Uterus (tissue), 4 donors: ENCODE measurements at places on chromosomes 16 and 17.

DNA sequence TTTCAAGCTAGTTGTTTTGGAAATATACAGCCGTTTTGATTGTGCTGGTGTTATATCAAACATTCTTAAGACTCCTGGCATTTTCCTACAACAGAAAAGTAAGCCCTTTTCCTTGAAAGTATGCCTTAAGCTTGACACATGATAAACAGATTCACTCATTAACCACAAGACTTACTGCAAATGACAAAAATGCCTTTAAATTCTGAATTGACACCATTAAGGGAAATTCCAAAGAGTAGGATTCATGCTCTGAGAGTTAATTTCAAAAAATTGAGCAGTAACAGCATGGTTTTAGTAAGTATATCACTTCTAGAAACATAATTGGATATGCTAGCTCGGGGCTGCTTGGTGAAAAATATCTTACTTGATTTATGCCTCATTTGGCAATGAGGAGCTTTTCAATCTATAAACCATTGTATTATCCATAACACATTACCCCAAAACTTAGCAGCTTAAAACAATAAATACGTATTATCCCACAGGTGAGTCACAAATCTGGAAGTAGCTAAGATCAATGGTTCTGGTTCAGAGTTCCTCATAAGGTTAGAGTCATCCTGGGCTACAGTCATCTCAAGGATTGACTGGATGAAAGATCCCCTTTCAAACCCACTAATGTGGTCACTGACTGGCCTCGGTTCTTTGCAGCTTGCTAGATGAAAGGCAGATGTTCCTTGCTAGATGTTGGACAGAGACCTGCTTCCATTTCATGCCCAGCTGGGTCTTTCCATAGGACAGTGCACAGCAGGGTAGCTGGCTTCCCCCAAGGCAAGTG, 8.2 kb upstream of the PHAF1 start:
- no peak for DNase-seq

GRCh38 chr16:3115561-3115960, 3.2 kb downstream of the ZNF205 start:
- no peak for DNase-seq

- no peak for DNase-seq
These were observed 862 bp downstream of the CLEC16A start for GRCh38 chr16:10945065-10945787.

- peak; percentile 25 for DNase-seq
These were observed at the start of gene NOG for GRCh38 chr17:56593646-56594319. Gene NOG, plus strand, starts transcription at chr17:56593699. Its CDS starts 525 bp downstream, at chr17:56594224.

DNA sequence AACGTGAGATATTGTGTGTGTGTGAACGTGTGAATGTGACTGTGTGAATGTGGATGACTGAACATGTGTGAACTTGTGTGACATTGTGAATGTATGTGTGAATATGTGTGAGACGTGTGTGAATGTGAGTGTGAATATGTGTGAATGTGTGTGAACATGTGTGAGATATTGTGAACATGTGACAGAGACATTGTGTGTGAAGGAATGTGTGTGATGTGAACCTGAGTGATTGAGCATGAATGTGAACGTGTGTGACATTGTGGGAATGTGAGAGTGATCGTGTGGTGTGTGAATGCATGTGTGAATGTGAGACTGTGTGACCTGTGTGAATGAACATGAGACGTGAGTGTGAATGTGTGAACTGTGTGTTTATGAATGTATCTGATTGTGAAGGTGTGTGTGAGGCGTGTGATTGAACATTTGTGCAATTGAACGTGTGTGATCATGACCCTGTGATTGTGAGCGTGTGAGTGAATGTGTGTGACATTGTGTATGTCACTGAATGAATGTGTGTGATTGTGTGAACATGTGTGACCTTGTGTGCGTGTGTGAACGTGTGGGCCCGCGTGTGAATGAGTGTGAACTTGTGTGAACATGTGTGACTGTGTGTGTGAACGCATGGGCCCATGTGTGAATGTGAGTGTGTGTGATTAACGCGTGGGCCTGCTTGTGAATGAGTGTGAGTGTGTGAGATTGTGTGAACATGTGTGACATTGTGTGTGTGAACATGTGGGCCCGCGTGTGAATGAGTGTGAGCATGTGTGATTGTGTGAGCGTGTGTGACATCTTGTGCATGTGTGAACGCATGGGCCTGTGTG, 23.2 kb upstream of the GSE1 start:
- no peak for DNase-seq

GRCh38 chr16:667113-667779, 686 bp upstream of the RHOT2 start:
- DNase-seq = no peak

DNA sequence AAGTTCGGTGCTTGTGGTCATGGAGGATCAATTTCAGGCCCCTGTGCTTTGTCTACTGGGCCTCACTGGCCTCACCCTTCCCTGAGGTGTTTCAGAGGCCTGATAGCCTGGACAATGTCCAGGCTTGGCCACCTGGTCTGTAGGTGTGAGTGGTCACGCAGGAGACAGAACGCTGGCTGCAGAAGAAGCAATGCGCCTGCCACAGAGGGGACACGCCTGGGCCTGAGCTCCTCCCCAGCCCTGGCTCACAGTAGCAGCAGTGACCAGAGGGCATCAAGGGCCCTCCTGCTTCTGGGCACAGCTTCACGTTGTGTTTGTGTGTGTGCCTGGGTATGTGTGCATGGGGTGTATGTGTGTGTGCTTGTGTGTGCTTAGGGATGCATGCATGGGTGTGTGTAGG, 1.9 kb upstream of the PITPNM3 start:
- no peak for DNase-seq

GRCh38 chr17:2989855-2990254, 73.6 kb downstream of the OR1D5 start:
- no peak for DNase-seq

DNA sequence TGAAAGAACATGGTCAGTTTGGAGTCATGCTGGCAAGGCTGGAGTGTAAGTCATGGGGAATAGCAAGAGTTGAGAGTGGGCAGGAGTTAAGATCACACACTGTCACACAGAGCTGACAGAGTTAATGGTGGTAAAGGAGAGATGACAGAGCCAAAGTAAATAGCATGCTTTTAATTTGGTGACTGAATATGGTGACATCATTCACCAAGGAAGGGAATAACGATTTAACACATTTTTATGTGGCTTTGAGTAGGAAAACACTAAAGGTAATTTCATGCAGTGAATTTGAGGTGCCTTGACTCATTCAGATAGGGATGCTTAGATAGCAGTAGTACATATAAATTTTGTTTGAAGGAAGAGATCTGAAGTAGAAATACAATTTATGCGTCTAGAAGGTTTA, 42.1 kb downstream of the SYNRG start:
- DNase-seq = no peak

GRCh38 chr16:51045186-51045585, 105.9 kb downstream of the SALL1 start:
- no peak for DNase-seq

GRCh38 chr17:57484826-57485565, 228.7 kb downstream of the MSI2 start:
- DNase-seq = no peak

- no peak for DNase-seq
These were observed 25.1 kb downstream of the SOX9 start for GRCh38 chr17:72145962-72146361.

GRCh38 chr17:59641799-59642484, 22.2 kb downstream of the CLTC start:
- DNase-seq = no peak

DNA sequence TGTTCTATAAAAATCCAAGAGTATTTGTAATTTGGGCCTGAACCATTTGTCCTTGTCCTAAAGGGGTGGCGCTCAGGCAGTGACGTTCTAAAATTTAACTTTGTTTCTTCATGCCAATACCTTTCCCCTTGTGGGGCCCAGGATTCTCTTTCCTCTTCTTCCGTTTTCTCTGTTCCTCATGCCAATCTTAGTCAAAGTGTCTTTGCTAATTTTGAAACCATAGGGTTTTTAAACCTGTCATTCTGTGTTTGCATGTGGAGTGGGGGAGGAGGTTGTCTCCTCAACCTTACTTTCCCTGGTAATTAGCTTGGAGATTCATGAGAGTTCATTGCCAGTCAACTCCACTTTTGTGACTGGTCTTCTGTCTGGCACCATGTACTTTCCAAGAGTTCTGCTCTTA, 337.1 kb downstream of the MAF start:
- DNase-seq = no peak

GRCh38 chr16:6616746-6617145, 715.9 kb upstream of the RBFOX1 start:
- DNase-seq = no peak

- DNase-seq = no peak
These were observed 86.4 kb upstream of the LGALS9 start for GRCh38 chr17:27544350-27545131.

GRCh38 chr17:63881935-63882601, at the start of gene GH2:
Gene GH2, minus strand, starts transcription at chr17:63881944. Its CDS starts 143 bp downstream, at chr17:63881801.
- DNase-seq = peak; percentile 28

DNA sequence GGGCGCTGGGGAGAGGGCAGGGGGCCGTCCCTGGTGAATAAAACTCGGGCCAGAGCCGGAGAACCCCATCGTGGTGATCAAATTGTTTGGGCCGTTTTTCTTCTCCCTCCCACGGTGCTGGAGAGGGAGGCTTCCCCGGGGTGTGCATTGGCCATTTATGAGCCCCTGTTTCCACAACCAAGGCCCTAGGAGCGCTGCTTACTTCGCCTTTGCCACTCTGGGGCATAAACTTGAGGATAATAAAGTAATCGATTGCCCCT, 544 bp downstream of the CCP110 start:
- no peak for DNase-seq

DNA sequence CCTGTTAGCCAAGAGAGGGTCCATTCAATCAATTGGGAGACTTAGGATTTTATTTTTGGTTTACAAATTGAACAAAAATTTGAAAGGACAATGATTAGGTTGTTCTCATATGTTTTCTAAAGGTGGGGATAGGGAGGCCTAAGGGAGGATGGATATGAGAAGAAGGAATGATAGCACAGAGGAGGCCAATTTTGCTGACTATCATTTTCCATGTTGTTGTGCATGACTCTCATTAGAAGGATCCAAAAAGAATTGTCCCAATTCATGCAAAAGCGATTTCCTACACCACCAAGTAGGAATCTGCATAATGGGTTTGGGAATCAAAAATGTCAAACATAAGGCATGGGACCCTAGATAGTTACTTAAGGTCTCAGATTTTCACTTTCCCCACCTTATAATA, 524.8 kb downstream of the KIF2B start:
- DNase-seq = no peak

DNA sequence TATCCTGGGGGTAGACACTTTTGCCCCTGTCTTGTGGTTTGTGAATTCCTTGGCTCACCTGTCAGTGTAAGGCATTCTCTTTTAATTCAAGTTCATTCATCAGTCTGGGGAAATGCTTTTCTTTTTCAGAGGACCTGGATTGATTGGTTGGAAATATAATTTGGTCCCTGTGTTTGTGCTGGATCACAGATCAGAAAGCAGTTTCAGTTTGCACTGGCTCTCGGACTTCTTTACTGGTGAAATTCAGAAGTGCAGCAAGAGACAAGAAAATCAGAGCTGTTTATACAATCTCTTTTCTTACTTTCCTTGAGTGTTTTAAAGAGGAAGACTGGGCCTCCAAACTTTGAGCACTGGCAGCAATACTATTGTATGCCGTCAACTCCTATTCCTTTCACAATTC, 161.8 kb upstream of the KCNJ16 start:
- no peak for DNase-seq

DNA sequence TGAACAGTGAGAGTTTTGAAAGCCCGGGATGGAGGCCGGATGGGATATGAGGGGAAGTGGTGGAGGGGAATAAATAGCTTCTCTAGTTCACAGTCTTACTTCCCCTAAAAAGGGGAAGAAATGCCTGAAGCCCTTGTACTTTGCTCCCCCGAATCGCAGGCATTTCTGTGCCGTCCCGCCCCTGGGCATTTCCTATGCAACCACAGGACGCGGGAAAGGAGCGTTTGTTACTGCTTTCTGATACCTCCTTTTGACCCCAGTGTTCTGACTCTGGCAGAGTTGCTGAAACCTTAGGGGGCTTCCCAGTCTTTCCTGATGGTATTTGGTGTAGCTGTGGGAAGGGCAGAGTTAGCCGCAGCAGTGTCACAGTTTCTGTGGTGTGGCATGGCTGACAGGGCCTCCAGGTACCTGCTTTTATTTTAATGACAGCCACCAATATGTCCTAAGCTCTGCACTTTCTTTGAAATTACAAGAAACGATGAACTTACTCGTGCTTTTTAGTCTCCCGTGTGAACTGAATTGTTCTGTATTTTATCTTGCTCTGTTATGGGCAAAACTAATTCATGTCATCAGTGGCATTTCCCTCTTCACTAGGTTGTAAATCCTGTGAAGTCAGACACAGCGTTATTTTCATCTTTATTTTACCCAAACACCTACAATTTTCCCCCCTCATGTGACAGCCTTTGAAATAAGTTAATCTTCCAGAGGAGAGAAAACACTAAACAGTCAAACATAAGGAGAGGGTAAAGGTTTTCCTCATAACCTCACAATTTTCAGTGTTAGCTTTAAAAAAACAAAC, 27.1 kb downstream of the USP10 start:
- DNase-seq = no peak

DNA sequence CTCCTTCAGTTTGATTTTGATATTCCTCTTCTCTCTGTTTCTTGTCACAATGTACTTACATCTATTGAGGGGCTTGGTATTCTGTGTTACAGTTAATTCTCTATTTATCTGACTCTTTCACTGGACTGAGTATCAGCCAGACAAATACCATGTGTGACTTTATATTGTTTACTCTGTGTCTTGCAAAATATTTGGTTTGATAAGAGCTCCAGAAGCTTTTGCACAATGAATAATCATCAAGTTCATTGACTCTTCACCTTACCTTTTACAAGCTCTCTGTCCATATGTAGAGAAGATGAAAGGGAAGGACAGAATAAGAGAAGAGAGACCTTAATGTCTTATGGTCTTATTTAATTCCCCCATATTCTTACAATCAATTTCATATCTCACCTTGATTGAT, 877.7 kb upstream of the CDH8 start:
- no peak for DNase-seq

GRCh38 chr17:8954339-8954738, 11.2 kb downstream of the PIK3R5 start:
- DNase-seq = peak; percentile 24

GRCh38 chr17:54536306-54536705, 364.3 kb upstream of the TOM1L1 start:
- DNase-seq = no peak

- no peak for DNase-seq
These were observed 9.1 kb upstream of the MYH1 start for GRCh38 chr17:10527419-10527818.

- no peak for DNase-seq
These were observed 33.6 kb downstream of the RNF213 start for GRCh38 chr17:80294210-80294609.
